ENCODE measurements at places on chromosomes 2 and 18.

GRCh38 chr2:217477583-217477982 is 525.2 kb downstream of the TNS1 start:
- no peak for DNase-seq

DNA sequence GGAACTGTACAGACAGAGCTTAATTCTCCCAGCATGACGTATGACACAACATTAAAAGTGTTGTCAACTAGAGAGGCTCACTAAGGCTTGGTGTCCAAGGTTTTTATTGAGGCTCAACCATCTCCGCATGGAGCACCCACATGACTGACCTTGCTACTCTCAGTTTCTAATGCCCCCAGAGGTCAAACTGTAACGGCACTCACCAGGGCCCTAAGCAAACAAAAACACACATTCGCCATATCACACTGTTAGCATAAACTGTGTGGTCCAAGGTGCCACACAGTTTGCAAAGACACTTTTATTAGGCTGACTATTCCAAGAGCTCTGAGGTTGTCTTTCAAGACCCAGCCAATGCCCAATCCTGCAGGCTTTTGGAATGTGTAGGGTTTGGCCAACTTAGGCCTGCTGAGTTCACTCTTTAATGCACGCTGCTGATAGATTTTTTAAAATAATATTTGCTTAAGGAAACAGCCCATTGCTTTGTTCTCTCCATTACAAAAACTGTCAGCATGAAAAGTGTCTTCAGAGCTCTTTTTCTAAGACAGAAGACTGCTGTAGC is 114.9 kb downstream of the DSC3 start:
- no peak for DNase-seq

DNA sequence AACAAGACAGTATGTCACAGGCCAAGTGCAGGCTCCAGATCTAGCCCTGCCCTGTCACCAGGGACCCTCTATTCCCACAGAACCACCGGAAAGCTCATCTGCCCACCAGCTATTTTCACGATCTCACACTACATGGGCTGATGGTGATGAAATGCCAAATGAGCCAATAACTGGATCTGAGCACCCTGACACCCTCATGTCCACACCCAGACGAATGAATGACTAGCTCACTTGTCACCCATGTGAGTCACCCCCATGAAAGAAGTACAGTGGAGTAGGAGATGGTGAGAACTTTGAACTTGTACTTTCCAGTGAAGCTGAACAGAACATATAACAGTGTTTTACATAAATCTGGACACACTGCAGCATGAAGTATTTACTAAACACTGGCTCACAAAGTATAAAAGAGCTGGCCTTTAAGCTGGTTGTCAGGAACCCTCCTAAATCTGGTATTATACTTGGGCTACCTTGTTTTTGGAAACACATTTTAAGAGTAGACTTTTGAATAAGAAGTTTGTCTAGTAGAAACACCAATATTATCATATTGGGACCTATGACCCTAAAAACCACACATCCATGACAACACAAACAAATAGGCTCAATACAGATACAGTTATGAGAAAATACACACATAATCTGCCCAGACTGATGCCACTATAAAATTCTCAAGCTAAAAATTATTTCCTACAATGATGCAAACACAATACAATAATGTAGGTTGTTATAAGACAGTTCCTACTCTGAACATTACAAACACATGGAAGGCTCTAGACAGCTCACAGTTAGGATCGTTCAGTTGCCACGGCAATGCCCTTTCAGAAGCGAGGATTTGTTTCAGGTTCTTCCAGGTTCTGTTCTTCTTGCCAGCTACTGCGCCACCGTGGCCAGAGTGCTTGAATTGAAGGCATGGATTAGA is 19.0 kb downstream of the INO80C start:
- peak; percentile 39 for DNase-seq

DNA sequence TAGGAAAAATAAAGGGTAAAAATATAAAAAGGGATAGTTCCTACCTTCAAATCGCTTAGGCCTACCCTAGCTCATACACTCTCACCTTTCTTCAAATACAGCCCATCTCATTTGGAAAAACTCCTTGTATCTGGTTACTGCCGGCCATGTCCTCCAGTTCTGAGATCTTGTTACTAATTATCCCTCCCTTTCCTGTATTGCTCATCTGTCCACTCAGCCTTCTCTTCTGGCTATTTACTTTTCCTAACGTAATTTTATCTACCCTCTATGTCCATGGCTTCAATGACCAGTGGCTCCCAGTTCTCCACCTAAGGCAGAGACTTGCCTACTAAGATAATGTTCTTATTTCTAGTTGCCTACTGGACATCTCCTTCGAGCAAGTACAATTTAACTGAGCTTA is 342.9 kb upstream of the ACVR2A start:
- DNase-seq: no peak

DNA sequence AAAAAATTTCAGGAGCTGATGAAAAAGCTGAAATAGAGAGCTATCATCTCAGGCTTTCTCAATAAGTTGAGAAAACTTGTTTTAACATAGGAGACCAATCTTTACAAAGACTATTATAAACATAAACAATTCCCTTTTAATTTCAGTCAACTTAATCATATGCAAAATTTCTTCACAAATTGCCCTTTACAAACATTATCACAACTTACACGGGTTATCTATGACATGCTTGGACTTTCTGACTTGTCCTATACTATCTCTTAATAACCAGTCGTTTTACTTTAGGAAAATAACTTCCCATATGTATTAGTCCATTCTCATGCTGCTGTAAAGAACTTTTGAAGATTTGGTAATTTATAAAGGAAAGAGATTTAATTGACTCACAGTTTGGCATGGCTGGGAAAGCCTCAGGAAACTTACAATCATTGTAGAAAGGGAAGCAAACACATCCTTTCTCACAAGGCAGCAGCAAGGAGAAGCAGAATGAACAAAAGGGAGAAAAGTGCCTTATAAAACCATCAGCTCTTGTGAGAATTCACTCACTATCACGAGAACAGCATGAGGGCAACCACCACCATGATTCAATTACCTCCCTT is 1583.7 kb upstream of the CELF4 start:
- DNase-seq: no peak

DNA sequence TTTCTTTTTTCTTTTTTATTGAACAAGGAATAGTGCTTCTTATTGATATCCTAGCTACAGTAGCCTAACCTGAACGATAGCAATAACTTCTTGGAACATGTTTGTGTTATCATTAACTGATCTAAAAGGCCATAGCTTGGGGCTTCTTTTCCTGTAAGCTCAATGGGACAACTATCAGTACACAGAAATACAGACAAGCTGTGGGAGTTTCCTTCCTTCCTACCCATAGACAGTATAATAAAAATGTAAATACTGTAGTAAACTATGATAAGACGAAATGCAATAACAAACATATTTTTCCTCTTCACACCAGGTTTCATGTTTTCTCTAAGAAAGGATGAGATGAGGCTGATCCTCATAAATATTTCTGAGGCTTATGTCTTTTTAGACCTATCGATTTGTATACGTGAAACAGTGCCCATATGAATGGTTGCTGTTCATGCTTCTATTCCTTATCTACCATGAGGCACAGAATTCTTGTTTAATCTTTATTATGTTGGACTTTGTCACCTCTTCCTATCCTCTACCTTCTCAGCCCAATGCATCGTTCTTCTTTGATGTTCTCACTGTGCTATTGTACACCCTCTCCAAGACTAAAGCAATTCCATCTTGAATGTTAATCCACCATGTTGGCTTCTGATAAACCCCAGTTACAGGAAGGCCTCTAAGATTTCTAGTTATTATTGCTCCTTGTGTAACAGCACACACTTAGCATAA is 361.4 kb downstream of the DCC start:
- DNase-seq: no peak

DNA sequence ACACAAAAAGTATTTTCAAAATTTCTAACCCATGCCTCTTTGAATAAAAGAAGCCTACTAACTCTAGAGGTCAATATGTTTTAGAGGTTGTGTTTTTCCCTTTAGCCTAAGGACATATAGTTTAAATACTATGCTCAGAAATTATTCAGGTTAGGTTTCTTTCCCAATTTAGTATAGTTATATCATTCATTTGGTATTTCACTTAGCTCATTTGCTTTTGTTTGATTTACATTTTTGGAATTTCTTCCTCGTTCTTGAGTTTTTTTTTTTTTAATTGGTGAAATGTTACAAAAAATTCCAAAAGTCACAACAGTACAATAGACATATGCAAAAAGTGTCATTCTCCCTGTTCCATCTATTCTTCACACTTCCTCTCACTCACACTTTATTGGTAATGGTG is 371.3 kb upstream of the TNP1 start:
- DNase-seq: no peak

GRCh38 chr2:149902081-149902480 is 314.5 kb upstream of the MMADHC start:
- DNase-seq: no peak

DNA sequence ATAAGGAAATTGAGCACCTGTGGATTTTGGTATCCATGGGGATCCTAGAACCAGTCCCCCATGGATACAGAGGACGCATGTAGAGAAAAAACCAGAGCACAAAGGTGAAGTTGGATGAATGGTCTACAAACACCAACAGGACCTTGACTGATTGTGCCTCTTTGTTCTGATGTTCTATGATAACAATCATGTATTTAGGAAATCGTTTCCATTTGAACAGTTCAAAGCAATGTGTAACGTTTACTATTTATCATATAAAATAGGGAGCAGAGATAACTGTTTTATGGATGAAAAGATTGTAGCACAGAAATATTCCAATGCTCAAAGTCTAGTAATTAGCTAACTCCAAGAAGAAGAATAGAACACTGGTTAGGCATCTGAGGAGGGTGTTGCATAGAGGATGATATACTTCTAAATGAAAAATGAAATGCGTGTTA is 116.3 kb upstream of the FN1 start:
- no peak for DNase-seq

GRCh38 chr2:54207666-54208195 is 48.3 kb downstream of the TSPYL6 start:
- no peak for DNase-seq

GRCh38 chr2:190415794-190416775 is 7.9 kb downstream of the MFSD6 start:
- peak; percentile 31 for DNase-seq

- DNase-seq: peak; percentile 47
Measured at GRCh38 chr2:33372940-33373553, 103.4 kb upstream of the RASGRP3 start.

DNA sequence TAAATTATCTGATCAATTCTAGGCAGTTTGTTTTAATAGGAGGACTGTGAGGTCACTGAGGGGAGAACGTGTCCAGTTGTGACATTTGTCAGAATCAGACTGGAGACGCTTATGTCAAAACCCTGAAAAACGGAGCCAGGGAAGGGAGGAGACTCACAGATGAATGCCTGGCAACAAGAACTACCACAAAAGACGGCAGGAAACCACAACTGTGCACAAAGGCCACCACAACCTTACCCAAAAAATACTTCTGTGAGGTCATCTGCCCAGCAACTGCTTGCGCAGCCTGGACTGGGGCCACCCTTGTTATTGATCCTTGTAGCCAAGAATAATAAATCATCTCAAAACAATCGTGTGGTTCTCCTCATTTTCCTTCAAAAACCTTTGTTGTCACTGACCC is 173.0 kb upstream of the ALKAL2 start:
- DNase-seq: no peak

DNA sequence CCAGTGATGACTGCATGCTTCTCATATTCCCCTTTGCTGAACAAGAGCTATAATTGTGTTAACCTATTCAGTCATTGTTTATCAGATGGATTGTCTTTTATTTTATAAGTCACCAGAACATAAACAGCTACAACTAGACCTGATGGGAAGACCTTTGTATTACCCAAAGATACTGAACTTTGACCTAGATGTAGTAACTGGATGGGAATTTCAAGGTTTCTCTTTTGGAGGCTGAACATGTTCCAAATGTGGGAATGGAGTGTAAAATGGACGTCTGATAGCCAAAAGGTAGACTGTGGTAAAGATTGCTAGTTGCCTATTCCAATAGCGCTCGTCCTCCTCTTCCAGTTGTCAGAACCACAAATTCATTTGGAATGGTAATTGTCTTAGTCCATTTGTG is 56.4 kb upstream of the ST3GAL5 start:
- no peak for DNase-seq

DNA sequence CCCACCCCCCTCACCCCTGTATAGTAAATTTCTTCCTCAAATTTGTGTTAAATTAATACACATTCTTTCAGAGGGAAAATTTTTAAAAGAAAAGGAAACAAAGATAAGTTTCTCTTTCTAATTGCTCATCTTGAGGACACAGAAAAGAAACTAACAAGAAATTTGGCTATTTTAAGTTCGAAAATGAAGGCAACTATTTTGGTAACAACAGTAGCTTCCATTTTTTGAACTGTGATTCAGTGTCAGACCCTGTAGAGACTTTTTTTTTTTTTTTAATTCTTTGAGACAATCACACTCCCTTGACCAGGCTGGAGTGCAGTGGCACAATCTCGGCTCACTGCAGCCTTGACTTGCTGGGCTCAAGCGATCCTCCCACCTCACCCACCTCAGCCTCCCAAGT is 194.9 kb downstream of the SS18 start:
- no peak for DNase-seq

- no peak for DNase-seq
Measured at GRCh38 chr2:61549546-61549945, 11.4 kb upstream of the XPO1 start.

- DNase-seq: no peak
Measured at GRCh38 chr2:53911434-53912189, 51.8 kb upstream of the GPR75 start.

DNA sequence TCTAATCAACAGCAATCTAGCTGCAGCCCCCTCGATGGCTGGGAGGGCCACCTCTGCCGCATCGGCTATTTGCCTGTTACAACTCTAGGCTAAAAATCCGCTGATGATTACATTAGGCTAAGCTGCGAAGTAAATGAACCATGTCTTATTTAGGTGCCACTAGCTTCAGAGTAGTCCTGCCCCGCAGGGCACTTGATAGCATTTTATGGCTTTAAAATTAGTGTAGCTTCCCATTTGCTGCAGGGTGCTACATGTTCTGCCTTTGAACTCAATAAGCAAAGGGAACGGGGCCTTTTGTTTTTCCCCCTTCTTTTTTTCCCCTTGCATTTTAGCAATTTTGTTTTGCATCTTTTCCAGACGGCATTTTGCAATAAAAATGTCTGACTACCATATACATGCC is 270.2 kb downstream of the GBX2 start:
- no peak for DNase-seq

- no peak for DNase-seq
Measured at GRCh38 chr18:49628881-49629795, 67.3 kb downstream of the LIPG start.

DNA sequence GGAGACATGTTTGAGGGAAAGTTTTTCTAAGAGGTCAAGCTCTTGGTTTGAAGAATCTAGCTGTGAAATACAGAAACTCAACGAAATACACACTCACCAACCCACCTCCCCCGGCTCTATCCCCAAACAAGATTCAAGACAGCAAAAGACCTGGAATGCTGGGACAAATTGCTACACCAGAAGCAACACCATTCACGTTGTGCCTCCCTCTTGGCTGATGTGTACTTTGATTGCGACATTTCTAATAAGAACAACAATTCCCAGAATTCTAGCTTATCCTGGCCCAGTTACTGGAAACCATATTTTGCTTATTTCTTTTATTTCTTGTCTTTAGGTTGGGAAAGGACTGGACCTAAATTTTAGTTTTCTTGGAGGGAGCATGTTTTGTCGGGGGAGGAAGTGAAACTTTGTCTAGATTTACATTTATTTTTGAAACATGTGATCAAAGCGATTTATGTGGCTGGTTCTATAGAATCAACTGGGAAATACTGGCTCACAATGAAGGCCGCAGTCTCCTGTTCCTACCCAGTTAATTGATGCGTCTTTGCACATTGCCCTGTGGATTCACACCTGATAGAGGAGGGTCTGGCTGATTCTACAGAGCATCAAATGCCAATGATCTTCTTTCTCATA is 29.6 kb upstream of the LPIN1 start:
- DNase-seq: no peak

- DNase-seq: peak; percentile 86
Measured at GRCh38 chr2:230007931-230008707, 60.6 kb downstream of the SLC16A14 start.

Data from erythroblast (primary cell).